ENCODE measurements at places on chromosomes 12 and 14. TPM values are rescaled to one million over a fixed set of nuclear protein-coding genes. Genes with fewer than 3 reads are reported as not detected.

- H3K4me3 ChIP-seq = no peak overlapping the region
- H3K27ac ChIP-seq = no peak overlapping the region
- no peaks in the 10 kb centered on the region for H3K27me3 ChIP-seq
Measured at GRCh38 chr12:128040971-128041370, 226.0 kb upstream of the TMEM132C start.

DNA sequence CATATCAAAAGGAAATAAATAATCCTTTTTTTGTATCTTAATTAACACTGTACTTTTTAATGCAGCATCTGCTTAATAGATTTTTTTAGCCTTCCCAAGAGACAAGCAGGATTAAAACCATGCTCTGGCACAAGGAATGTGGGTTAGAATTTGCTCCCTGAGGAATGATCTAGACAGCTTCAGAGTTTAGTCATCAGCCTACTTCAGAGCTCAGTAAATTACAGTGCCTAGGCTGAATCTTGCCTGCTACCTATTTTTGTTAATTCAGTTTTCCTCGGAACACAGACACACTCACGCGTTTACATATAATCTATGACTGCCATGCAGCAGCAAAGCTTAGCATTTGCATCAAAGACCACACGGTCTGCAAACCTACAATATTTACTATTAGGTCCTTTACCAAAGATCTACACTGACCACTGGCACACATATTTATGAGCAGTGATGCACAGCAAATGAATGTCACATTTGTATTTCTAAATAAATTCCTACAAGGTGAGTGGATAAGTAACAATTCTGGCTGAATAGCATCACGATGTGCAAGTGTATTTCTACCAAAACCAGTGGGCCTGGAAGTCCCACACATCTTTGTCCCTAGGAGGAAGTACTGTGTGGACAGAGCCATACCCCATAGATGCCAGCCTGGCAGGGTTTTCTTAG is 309.8 kb upstream of the TMEM132C start:
- no peak overlapping the region for H3K4me3 ChIP-seq
- DNase-seq = no peak
- H3K36me3 ChIP-seq = no peaks in the 10 kb centered on the region

DNA sequence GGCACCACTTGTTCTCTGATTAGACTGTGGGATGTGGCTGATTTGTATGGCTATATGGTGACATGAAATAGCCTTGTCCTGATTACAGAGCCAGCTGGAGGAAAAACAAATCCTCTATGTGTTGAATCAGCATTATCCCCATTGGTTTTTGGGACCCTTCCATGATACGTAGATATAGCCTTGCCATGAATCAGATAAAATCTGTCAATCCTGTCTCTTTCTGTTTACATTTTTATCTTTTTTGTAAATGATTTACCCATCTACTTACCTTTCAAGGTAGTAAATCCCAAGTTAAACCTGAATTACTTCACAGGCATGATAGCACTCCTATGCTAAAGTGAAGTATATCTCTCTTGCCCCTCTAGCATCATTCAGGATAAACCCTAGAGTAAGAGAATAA is 789.3 kb downstream of the TMTC2 start:
- H3K4me1 ChIP-seq = no peaks in the 10 kb centered on the region
- H3K4me3 ChIP-seq = no peak overlapping the region
- no peaks in the 10 kb centered on the region for H3K36me3 ChIP-seq
- no peaks in the 10 kb centered on the region for H3K27me3 ChIP-seq

FIGNL2 gene
- total RNA-seq = 0.27 TPM

- peaks cover 11% of the 10 kb centered on the region for H3K27me3 ChIP-seq
- no peak overlapping the region for H3K27ac ChIP-seq
- no peaks in the 10 kb centered on the region for H3K36me3 ChIP-seq
- no peak for DNase-seq
Measured at GRCh38 chr12:102653406-102653805, 173.0 kb upstream of the IGF1 start.

GRCh38 chr12:67355428-67356379 is 86.5 kb downstream of the CAND1 start:
- H3K27ac ChIP-seq = no peak overlapping the region
- H3K4me1 ChIP-seq = no peaks in the 10 kb centered on the region
- H3K36me3 ChIP-seq = no peaks in the 10 kb centered on the region
- H3K4me3 ChIP-seq = no peak overlapping the region
- DNase-seq = peak; percentile 34

All from HCT116 (cell line).